ENCODE measurements at places on chromosomes 4 and X.
A peak's percentile ranks its signal among the peaks of the same experiment; 100 is the strongest.

DNA sequence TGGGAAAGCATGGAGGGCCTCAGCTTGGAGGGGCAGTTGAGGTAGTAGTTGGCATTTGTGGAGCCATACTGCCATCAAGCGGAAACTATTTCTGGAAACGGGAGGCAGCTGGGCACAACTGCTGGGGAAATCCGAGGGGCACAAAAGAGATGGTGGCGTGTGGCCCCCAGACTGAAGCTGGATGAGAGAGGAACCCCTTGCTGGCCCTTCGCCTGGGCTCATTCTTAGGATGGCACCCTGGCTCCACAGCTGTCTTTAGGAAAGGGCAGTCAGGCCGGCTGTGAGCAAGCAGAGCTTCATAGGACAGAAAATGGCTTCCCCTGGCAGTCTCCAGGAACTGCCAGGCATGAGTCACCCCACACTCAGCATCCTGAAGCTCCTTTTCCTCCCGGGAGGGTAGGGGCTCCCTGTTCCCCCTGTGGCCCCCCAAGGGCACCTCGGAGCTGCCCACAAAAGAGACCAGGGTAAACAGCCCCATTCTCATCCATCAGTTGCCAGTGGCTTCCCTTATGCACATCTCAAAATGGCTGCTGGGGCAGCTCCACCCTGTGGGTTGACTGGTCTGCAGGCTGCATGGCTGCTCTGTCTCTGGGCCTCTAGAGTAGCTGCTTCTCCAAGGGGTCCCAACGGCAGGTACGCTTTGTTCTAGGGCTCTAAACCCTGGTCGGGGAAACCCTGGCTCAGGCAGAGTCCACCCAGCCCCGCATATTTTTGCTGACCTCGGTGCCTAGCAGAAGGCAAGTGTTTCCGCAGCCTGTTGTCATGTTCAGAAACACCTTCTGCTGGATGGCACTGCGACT is 64.7 kb downstream of the NBDY start:
- no peak for DNase-seq

DNA sequence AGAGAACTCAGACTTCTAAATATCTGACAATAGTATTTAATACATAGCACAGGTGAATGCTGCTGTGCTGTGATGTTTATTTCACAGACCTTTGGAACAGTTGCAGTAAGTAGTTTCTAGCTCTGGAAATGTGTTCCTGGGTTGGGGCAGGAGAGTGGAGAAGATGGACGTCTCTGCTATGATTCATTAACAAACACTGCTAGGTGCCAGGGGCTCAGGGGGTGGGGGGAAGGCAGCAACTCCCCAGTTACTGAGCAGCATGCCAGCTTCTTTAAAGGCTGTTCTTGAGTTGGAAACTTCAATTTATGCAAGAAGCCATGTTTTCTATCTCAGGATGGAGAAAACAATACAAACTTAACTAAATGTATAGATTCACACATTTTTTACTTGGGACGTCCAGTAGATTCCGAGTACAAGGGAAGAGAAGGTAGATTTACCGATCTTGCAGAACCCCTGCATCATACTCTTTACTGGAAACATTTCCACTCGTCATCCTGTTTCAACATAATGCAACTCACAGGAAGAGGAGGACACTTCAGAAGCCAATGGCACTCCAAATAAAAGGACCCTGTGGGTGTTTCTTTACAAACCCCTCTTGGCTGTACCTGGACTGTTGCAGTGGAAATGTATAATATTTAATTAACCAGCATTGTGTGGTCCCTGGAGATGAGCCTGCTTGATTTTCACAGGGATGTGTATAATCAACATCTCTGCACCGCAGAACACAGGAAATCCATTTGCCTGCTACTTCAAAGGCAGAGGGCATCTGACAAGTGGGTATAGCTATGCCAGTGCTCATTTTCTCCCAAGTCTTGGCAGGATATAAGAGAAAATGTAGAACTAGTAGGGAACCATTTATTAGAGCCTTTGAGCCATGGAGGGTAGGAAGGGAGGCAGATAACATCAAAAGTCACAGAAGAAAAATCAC is 171.4 kb downstream of the SH3KBP1 start:
- no peak for DNase-seq

DNA sequence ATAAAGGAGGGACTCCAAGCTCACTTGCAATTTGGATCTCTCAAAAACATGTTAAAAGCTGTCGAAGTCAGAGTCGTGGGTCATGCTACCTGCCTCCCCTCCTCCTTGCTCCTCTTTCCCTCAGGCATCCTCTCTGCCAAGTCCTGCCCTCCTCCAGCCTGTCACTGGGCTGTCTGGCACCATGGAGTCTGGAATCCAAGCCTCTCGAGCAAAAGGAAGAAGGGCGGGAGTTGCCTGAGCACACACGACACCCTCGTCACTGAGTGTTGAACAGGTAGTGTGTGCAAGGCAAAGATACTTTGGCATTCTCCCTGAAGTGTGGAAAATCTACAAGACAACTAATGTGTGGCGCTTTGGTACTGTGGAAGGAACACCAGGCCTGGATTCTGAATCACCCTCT is 62.2 kb downstream of the HAUS3 start:
- no peak for DNase-seq

DNA sequence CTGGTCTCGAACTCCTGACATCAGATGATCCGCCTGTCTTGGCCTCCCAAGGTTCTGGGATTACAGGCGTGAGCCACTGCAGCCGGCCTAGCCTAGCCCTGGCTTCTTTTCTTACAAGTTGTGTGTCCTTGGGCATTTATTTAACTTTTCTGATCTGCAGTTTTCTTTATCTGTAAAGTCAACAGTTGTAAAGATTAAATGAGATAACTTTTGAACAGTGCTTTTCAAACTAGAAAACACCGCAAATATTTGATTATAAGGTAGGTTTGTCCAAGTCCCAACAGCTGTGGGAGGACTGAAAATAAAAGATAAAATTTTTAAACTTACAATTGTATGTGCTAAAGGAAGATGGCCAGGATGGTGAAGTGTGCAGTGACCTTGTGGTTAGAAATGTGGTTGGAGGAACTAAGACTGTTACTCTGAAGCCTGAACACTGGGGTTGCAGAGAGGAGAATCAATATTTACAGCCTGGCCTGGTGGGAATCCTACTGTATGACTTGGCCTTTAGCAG is 44.8 kb downstream of the GSX2 start:
- DNase-seq: no peak

DNA sequence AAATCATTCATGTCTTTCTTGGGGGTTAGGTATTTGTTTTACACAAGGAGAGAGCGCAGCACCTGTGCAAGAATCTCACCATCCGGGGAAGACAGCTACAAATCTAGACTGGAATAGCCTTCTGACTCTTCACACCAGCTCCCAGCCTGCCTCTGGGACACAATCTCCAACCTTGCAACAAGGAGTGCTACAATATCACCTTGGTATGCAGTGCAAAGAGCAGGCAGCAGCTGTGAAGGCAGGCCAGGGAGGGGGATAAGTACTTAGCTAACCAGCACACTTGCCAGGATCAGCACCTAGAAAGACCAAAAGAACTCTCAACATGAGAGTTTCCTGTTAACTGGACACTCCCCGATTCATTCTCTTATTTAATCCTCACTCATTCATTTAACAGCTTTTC is 235.3 kb downstream of the AR start:
- no peak for DNase-seq

DNA sequence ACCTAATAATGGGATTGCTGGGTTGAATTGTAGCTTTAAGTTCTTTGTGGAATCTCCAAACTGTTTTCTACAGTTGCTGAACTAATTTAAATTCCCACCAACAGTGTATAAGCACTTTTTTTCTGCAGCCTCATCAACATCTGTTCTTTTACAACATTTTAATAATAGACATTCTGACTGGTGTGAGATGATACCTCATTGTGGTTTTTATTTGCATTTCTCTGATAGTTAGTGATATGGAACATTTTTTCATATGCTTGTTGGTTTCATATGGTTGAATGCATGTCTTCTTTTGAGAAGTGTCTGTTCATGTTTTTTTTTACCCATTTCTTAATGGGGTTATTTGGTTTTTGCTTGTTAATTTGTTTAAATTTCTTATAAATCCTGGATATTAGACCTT is 1718.9 kb downstream of the C4orf33 start:
- DNase-seq: no peak

DNA sequence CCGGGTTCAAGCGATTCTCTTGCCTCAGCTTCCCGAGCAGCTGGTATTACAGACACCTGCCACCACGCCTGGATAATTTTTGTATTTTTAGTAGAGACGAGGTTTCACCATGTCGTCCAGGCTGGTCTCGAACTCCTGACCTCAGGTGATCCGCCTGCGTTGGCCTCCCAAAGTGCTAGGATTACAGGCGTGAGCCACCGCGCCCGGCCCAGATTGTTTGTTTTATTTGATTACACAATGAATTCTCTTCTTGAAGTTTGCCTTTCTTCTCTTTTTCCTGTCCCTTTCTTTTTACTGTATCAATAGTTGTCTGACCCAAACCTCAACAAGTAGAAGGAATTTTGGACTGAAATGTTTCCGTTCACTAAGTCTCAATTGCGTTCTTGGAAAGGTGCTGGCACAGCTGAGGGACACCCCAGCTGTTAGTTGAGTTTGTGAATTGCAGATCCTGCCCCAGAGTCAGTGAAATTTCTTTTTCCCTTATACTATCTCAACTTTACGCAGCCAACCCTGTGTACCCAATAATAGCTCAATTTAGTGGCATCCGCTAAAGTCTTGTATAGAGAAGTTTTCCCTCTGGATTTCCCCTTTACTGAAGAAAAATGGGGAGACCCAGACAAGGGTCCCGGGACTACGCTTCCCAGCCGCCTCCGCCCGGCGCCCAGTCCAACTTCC is 639 bp upstream of the MTM1 start:
- DNase-seq: no peak

GRCh38 chr4:184102927-184103326 is 114.7 kb downstream of the ENPP6 start:
- DNase-seq: no peak

DNA sequence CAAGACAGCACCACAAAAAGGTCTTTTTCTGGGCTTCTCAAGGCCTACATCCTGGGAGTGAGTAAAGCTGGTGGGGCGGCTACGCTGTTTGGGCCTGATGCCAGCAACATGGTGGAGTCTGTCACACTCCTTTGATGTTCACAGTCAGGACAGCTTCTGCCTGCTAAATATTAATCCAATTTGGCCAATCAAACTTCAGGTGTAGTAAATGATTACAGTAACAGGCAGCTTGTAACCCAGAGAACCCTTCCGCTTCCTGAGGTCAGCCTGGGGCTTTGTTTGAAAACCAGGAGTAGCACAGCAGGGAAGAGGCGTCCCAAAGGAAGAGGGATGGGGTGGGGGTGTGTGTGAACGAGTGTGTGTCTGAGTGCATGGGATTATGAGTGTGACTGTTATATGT is 220.4 kb downstream of the MAML3 start:
- DNase-seq: no peak

GRCh38 chr4:134544303-134544770 is 342.7 kb upstream of the PABPC4L start:
- DNase-seq: peak; percentile 23

DNA sequence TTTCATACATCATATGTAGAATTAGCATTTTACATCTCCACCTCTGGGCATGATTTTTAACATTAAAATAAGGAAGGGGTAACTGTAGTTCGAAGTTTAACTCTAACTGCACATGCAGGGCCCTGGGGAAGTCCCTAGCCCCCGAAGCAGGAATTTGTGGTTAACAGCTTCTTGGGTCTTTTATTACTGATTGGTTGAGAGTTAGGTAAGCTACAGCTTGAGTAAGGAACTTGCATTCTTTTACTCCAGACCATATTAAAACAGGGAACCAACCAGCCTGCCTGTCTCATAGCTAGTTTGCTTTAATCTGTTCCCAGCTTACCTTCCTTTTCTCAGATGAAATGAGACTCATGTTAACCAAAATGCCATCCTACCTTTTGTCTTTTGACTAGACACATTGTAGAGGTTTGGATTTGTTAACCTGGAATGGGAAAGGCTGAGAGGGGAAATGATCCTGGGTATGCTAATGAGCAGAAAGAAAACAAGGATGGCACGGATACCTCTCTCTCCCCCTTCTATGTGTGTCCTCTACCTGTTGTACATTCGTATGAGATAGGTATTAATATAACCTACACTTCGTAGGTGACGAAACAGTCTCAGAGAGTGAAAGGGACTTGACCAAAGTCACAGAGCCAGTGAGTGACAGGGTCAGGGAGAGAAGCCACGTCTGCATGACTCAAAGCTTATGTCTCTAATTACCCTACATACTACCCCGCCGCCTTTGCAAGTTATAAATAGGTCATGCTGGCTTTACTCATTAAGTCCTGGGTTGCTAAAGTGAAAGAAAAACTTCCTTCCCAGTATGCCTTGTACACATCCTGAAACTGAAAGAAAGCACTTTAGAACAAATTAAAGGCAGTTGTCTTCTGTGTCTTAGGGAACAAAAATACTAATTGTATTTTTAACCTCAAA is 119.5 kb upstream of the AFF2 start:
- no peak for DNase-seq

GRCh38 chr4:166481055-166481454 is 608.0 kb downstream of the TLL1 start:
- DNase-seq: no peak

GRCh38 chrX:66110112-66110511 is 53.9 kb upstream of the HEPH start:
- no peak for DNase-seq

- DNase-seq: no peak
These were observed 716 bp downstream of the KIT start for GRCh38 chr4:54658252-54659093.

GRCh38 chr4:732911-733630 is 27.4 kb downstream of the PCGF3 start:
- no peak for DNase-seq

DNA sequence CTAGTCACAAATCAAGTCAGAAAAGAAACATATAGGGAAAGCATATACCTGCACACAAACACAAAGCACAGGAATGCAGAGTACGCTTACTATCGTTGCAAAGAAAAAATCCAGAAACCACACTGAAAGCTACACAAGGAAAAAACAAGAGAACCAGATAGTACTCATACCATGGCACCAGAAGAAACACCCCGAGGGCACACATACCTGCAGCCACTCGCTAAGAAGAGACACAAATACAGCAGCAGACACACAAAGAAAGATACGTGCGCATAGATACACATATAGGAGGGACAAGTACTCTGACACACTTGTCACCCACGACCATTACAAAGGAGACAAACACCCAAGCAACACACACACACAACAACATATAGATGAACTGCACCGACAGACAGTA is 1.4 kb upstream of the SLC38A5 start:
- no peak for DNase-seq

- peak; percentile 96 for DNase-seq
These were observed 350.9 kb downstream of the MID1IP1 start for GRCh38 chrX:39152106-39152649.
